Forelimb muscle (tissue), 1 donor: ENCODE measurements at places on chromosomes 6 and 20.
A peak's percentile ranks its signal among the peaks of the same experiment; 100 is the strongest.

DNA sequence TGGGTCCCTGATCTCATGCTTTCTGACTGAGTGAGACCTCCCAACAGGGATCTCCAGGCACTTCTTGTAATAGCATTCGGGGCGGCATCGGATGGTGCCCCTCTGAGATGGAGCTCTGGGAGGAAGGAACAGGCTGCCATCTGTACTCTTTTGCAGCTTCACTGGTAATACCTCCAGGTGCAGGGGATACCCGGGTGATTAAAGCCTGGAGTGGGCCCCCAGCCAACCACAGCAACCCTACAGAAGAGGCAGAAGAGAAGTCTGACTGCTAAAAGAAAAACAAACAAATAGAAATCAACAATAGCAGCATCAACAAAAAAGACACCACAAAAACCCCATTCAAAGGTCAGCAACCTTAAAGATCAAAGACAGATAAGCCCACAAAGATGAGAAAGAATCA, 19.1 kb upstream of the PGK2 start:
- no peak for DNase-seq

DNA sequence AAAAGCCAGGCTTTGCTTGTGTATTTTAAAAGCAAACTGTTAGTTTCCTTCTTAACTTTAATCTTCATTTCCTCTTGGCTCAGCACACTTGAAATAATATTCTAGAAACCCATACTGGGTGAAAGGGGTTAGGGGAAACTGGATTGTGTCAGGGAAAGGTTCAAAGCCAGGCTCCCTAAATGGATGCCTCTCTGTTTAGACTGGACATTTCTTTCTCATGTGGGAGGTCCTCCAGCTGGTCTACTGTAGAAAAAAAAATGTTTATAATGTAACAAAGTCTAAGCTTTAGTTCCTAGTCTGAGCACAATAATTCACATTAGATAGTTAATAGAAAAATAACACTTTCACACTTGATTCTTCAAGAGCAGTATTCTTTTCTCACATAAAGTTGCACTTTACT, 89.0 kb upstream of the AKIRIN2 start:
- DNase-seq, result no peak

- no peak for DNase-seq
Observed at GRCh38 chr6:45541934-45542333, 164.2 kb upstream of the SUPT3H start.

GRCh38 chr6:111899531-111899930, 26.3 kb upstream of the FYN start:
- DNase-seq, result no peak

- DNase-seq, result peak; percentile 48
Observed at GRCh38 chr6:73798592-73798991, 102.6 kb downstream of the CD109 start.

DNA sequence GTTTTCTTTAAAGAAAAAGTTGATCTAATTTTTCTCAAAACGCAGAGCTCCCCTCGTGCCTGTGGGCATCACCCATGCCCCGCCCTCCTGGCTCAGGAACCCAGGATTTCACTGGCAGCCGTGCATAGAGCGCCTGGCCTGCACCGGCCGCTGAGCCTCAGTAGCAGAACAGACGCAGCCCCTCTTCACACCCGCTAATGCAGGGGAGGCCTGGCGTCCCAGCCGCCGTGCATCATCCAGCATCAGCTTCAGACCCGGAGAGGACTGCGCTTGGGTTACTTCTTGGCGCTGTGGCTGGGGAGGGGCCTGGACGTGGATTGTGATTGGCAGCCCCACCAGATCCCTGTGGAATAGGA, 18.1 kb downstream of the RBM38 start:
- no peak for DNase-seq

GRCh38 chr6:107823047-107823557, 1.0 kb downstream of the SCML4 start:
- no peak for DNase-seq

- no peak for DNase-seq
Observed at GRCh38 chr6:999552-999951, 306.6 kb upstream of the EXOC2 start.

DNA sequence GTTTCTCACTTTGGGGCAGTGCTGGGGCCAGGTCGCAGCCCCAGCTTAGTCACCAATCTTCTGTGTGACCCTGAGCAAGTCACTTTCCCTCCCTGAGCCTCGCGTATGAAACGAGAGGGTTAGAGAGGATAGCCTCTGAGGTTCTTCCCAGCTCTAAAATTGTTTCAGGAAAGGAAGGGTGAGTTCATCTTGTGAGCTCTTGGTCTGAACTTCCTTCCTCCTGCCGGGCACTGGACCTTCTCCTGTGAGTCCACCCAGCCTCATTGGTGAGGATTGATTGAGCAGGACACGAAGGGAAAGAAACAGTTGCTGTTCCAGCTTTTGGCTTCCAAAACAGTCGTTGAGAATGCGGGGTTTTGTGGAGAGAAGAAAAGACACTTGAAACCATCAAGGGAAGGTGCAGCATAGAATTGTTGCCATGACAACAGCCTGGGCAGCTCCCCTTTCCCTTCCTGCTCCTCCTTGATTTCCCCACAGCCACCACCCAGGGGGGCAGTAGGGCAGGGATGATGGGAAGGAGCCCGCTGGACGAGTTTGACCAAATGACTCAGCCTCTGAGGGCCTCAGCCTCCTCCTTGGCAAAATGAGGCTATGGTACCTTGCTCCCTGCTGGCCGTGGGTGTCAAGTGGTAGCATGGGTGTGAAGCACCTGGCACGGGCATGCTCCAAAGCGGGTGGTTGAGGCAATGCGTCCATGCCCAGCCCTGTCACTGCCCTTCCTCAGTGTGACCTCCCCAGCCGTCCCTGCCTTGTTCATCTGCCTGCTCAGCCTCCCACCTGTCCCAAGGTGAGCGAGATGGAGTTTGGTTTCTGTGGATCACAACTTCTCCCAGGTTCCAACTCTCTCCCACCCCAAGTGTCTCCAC, 107.8 kb downstream of the CDC5L start:
- DNase-seq, result no peak
